ENCODE measurements at places on chromosomes 5 and 9.

DNA sequence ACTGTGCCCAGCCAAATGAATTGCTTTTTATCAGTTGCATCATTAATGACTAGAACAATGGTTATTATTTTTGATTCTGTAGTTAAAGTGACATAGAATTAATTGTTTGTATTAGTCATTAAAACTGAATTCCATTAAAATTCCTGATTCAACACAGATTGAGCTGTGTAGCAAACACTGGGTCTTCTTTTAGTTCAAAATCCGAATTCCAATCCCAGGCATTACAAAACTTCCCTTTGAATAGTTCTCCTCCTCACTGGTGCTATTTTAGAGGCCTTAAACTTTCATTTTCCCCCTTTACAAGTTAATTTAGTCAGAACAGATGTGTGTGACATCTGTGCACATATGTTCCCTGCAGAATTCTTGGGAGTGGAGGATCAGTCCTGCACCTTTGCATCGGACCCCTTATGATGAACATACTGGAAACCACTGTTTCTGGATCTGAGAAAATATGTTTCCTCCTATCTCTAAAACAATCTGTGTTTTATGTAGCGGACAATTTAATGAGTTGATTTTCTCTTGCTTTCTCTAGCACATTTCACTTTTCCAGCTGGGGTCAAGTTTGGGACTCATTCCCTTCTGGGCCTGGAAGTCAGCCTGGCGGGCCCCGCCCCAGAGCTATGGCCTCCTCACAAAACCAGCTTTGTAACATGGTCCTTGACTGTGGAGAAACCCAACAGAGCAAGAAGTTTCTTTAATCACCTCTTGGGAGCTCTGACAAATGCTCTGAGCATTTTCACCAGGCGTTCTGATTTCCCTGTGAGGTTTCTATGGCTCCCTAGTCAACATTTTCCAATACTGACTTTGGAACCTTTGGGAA is 87.9 kb upstream of the MAMDC2 start:
- no peak for DNase-seq

DNA sequence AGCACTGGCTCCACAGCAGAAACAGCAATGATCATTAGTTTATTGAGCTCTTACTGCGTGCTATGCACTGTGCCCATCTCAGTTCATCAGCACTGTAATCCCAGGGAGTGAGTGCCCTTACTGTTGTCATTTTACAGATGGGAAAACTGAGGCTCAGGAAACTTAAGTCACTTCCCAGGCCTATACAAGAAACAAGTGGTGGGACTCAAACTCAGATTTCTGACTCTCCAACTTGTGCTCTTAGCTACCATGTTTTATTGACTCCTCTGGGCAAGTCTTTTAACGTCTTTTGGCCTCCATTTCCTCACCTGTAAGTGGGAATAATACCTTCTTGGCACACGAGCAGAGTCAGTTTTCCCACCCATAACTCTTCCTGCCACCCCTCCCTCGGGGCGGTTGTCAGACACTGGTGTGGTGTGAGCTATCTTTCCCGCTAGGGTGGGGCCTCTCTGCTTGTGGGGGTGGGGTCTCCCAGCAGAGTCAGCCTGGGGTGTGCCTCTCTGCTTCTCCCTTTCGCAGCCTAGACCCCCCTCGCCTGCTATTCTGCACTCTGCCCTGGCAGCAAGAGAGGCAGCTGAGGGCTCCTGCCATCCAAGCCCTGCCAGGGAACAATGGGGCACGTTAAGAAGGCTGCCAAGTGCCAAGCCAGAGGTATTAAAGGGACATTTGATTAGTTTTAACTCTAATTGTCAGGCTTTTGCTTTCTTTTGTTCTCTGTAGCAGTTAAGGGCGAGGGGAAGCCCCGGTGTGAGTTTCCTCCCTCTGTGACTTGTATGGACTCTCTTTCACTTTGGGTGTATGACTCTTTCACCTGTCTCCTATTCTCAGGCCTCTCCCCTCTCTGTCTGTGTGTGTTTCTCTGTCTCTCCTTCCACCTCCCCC is 12.1 kb downstream of the GALNT10 start:
- DNase-seq = no peak

DNA sequence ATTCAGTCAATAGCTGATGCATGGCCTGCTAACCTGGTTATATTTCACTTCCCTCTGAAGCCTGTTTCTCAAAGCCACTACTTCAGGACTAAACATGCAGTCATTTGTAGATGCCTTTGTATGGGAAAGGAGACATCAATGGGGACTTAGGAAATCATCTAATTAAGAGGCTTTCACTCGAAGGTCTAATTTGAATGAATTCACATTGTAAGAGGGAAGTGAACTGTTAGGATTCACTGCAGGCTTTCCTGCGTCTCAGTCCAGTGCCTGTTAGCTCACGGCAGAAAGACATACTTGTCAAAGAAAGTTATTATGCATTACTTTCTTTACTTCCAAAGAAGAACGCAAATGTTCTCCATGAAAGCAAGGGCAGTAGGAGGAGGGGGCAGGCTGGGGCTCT is 50.6 kb upstream of the CDK20 start:
- DNase-seq = no peak

DNA sequence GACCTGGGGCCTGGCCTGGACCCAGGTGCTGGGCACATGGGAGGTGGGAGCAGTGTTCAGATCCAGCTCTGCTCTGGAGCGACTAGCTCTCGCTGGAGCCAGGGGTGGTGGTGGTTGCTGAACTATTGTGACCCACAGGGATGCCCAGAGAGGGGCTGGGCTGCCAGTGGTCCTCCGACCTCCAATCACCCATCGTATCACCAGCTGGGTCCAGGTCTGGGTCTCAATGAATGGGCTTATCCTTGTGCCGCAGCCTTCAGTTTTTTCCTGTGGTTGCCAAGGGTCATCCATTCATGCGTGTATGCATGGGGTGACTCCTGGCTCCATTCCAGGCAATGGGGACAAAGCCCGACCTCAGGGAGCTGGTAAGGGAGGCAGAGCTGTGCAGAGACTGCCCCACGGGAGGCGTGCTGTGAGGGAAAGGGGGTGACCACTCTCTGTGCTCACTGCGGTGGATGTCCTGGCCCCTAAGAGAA is 68.6 kb upstream of the RNF130 start:
- no peak for DNase-seq

GRCh38 chr9:74415995-74416394 is 81.1 kb upstream of the RORB start:
- no peak for DNase-seq

DNA sequence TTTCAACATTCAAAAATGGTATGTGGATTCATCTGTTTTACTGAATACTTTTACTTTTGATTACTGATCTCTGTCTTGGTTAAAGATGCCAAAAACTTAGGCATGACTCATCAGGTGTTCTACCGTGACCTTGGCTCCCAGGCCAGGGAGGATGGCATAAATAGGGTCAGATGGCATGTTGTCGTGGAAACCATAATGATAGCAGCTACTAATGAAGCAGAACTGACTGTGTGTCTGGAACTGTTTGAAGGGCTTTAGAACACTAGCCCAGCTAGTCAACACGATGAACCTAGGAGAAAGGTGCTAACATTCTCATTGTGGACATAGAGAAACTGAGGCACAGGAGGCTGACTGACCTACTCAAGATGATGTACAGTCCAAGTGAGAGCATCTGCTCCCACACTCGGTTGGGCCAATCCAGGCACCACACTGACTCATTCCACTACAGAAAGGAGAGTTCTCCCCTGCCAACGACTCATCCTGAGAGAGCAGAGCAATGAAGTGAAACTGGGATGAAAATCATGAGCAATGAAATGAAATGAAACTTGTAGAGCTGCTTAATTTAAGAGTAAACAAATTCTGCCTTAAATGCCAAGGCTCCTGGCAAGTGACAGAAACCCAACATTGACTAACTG is 116.0 kb downstream of the TENT4A start:
- DNase-seq = peak; percentile 40

- DNase-seq = no peak
These were observed 143.9 kb downstream of the C9orf50 start for GRCh38 chr9:129476821-129477611.

DNA sequence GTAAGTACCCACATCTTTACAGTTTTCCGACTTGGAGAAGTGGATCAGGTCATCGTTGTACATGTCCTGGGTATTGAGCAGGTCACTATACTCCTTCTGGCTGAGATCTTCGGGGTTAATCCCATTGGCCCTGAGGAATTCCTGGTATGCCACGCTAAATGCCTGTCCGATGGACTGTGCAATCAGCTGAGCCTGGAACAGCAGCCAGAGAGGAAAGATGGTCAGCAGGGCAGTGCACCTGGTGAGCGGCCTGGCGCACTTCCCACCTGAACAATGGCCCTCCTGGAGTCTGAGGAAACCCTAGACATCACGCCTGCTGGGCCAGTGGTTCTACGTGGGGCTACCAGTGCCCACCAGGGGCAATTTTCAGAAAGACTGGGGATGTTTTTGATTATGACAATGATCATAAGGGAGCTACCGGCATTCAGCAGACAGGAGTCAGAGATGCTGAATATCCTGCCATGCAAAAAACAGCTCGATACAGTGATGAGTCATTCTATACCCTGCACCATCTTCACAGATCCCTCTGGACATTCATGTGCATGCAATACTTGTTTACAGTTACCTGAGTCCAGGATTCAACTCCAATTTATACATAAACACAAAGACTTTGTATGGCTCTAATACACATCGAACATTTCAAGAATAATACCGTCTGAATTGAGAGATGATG is 127.2 kb downstream of the ENTREP1 start:
- no peak for DNase-seq

GRCh38 chr5:176703857-176704256 is 56.6 kb downstream of the TSPAN17 start:
- no peak for DNase-seq

DNA sequence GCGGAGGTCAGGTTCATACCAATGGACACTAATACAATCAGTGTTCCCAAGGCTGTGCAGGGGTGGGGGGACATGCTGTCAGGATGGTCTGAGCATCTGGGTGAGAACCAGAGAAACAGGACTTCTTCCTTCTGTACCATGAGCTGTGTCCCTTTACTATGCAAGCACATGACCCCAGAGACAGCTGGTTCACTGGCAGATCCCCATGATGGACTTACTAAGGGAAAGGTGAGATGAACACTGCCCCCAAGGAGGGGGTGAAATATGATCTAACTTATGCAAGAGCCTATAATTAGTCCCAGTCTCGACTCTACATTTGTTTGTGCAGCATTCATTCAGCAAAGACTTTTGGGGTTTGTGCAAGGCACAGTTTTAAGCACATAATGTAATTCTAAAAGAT is 91.4 kb downstream of the LIFR start:
- DNase-seq = no peak

GRCh38 chr5:59891962-59892643 is 1.4 kb downstream of the PDE4D start:
- no peak for DNase-seq

DNA sequence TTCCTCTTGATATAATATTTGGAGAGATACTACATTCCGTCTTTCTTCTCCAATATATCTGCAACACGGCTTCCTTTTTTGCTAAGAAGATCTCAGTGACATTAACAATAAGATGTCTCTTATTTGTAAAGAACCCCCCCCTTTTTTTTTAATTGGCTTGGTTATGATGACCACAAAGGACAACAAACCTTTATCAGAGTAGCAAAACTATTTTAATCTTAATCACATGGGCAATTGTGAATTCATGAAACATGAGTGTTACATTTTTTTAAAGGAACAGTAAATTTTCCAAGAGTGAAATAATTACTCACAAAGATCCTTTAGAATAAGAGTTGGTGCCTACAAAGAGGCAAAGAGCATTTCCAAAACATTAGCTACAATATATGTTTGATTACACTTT is 554.1 kb downstream of the MAT2B start:
- no peak for DNase-seq

DNA sequence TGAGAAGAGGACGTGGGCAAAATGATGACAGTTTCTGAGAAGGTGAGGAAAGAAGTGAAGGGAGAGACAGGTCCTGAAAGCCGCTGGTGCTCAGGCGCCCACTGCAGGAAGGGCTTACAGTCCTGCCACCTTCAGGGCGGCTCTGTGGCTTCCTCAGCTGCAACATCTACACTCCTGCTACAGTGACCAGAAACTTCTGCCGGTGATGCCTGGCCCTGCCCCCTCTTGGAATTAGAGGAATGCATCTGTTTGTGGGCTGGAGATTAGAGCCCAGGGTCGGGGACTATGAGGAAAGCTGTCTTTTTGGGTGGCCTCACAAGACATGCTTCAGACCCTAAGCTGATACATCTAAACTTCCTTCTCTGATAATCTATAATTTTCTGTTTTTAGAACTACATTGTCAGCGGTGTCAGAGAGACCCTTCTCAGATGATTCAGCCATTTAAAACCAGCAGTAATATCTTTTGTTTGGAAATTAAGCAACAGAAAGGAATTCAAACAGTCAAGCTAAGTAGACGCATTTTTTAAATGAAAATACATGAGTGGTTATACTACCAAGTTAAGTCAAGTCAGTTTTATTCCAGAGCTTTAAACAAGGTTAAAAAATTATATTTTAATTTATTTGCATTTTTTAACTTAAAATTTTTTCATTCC is 30.4 kb downstream of the PRDM6 start:
- peak; percentile 71 for DNase-seq

Data from fibroblast of skin of back (primary cell).